ENCODE measurements at places on chromosomes 12 and 14. TPM values are rescaled to one million over a fixed set of nuclear protein-coding genes. Genes with fewer than 3 reads are reported as not detected.

DNA sequence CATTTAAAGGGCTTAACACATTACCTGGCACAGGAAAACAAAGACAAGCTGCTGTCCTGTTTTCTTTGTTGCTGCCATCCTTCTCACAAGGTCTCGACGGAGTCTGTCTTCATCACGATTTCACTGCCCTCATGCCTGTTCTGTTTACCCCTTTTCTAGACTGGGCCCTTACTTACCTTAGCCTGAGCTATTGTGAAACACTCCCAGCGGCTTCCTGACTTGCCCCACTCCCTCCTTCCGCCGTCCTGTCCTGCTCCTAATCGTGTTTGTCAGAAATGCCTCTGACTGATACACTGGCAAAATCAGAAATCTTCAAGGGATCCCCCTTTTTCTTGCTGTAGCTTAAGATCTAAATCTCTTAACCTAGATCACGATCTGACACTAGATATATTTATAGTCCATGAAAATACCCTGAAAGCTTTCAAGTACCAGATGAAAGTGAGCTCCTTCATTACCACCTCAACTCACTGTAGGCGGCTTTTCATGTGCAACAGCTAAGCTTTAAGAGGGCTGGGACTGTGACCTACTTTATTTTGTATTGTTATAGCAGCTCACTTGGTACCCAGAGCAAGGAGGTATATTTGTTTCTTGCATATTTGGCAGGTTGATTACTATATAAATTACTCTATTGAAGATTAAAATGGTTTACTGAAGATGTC lies 32.1 kb downstream of the TECPR2 start:
- DNase-seq: peak; percentile 38

DNA sequence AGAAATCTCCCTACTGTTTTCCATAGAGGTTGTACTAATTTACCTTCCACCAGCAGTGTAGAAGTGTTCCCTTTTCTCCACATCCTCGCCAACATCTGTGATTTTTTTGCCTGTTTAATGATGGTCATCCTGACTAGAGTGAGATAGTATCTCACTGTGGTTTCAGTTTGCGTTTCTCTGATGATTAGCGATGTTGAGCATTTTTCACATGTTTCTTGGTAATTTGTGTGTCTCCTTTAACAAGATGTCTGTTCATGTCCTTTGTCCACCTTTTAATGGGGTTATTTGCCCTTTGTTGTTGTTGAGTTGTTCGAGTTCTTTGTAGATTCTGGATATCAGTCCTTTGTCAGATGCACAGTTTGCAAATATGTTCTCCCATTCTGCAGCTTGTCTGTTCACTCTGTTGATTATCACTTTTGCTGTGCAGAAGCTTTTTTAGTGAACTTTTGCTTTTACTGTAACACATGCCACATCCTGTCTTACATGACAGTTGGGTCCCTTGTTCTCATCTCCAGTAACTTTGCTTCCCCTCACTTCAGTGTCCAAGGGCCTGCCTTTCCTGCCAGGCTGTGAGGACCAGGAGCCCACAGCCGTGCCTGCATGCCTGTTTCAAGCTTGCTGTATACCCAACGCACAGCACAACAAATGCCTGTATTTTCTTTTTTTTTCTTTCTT lies 64.9 kb downstream of the SPRING1 start:
- DNase-seq: peak; percentile 63

- no peak for DNase-seq
These were observed 191.9 kb downstream of the RAD51B start for GRCh38 chr14:68011406-68012028.

DNA sequence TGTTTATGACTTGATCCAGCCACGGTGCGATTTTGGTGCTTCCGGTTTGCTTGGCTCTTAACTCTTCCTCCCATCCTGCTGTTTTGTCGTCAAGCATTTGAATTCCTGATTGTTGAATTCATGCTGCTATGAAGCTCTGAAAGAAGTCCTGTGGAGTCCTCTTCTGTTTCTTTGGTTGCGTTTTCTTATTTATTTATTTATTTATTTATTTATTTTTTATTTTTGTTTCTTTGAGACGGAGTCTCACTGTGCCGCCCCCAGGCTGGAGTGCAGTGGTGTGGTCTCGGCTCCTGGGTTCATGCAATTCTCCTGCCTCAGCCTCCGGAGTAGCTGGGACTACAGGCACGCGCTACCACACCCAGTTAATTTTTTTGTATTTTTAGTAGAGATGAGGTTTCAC lies 3.0 kb upstream of the MTA1 start:
- DNase-seq: no peak

DNA sequence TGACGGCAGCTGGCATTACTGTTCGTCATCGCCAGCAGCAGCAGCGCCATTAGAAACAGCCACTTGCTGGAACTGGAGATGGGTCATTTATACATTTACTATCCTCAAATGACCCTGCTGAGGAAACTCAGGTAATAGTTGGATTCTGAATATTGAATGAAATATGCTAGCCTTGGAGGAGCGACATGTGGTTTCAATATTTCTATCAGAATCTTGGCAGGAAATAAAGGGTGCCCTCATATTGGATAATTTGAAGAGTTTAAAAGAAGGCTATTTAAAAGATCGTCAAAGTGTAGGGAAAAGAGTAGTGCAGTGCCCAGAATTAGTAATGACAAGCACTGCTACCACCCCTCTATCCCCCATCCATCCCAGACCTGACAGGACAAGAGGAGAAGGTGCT lies 109.6 kb upstream of the CPM start:
- DNase-seq: no peak

GRCh38 chr14:75067212-75067611 lies 2.2 kb upstream of the ZC2HC1C start:
- no peak for DNase-seq

Gene NYNRIN
- total RNA-seq: 0.02 TPM

DNA sequence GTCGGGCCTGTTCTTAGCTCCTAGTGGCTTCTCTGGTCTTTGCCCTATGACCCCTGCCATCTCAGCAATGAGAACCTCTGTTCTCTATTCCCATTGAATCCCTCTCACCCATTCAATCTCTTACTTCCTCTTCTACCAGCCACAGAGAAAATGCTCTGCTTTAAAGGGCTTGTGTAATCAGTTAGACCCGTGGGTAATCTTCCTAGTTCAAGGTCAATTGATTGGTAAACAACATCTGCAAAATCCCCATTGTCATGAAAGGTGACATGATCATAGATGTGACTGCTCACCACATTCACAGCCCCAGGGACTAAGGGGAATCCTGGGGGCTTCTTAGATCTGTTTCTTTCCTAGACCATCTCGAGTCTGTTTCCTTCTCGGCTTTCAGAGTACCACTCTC lies 7.2 kb upstream of the CCDC197 start:
- no peak for DNase-seq

Gene CLEC6A
- not detected for total RNA-seq

DNA sequence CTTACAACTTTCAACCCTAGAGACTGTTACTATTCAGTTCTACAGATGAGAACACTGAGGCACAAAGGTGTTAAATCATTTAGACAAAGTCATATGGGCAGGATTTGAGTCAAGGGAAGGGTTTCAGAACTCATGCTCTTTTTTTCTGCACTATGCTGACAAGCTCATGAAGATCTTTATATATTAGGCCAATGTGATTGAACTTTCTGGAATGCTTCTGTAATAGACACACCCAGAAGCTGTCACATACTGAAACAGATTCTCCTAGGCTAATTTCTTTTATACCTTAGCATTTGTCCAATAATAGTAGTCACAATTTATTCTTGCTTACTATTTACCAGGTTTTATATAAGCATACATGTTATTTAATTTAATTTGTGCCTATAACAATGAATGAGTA lies 164.0 kb downstream of the ALG10B start:
- DNase-seq: no peak

Gene CCDC38
- total RNA-seq: not detected

DNA sequence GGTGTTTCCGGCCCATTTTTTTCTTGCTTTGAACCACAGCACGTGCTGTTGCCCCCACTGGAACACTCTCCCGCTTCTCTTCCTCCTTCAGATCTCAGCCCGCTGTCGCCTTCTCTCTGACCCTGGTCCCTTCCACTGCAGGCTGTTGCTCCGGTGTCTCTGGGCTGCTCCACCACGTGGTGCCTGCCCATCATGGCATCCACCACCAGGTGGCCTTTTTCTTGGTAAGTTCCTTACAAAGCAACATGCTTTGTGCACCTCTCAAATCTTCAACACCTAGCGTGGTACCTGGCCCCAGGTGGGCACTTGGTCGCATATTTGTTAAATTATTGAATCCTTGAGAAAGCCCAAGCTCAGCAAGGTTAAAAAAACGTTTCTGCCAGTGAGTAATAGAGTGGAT lies 19.1 kb downstream of the TUNAR start:
- peak; percentile 34 for DNase-seq

- no peak for DNase-seq
These were observed 797.4 kb upstream of the FBXO33 start for GRCh38 chr14:40229676-40230075.

DNA sequence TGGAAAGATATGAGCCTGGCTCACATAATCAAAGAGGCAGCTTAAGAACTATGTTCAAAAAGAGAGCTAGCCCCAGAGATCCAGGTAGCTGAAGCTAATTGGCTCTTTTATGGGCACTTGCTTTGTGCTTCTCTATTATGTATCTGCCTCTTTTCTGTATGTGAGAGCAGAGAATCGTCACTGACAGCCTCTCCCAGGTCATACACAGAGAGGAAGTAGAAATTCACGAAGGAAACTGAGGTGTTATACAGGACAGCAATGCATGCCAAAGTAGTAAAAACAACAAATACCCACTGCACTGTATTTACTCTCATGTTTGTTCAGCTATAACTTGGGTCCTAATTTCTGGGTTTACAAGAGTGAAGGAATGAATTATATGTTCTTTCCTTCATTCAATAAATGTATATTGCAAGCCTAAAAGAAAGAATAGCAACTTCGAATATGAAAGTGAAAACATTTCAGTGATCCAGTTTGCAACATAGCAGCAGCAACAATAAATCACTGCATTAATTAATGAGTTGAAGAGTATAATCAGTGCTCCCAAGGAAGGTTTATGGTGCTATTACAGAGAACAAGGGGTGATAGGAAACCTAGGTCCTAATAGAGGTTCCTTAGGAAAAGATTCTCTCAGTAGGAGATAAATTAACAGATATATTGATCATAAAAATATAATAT lies 47.1 kb upstream of the ATXN7L3B start:
- DNase-seq: no peak

Gene TMTC2
- total RNA-seq: 3.1 TPM

DNA sequence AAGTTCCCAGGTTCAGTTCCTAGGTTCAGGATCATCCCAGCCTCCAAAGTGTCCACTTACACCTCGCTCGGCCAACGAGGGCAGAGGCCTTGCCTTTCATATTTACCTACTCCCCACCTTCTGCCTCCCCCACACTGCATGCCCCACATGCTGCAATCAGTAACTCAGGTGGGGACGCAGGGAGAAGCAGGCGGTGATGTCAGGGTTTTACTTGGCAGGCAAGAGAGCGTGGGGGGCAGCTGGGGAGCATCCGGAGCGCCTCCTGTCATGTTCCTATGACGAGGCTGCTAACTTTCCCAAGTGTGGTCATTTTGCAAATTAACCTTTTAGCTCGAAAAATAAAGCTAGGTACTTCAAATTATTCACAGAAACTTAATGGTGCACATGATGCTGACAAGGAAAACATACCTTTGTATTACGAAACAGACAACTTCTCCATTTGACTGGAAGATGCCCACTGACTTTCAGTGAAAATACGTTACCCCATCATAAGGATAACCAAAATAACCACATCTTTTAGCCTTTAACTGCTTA lies 53.8 kb downstream of the SETD3 start:
- no peak for DNase-seq

GRCh38 chr12:42666671-42667243 lies 77.2 kb upstream of the PRICKLE1 start:
- DNase-seq: no peak

Gene REC8
- 19.3 TPM for total RNA-seq

Gene CCDC177
- total RNA-seq: not detected

Gene CLEC1B
- total RNA-seq: not detected

GRCh38 chr12:104175726-104176247 lies 37.8 kb upstream of the NFYB start:
- DNase-seq: no peak

GRCh38 chr12:28104316-28104715 lies 85.9 kb upstream of the CCDC91 start:
- no peak for DNase-seq

Gene TAS2R10
- not detected for total RNA-seq

DNA sequence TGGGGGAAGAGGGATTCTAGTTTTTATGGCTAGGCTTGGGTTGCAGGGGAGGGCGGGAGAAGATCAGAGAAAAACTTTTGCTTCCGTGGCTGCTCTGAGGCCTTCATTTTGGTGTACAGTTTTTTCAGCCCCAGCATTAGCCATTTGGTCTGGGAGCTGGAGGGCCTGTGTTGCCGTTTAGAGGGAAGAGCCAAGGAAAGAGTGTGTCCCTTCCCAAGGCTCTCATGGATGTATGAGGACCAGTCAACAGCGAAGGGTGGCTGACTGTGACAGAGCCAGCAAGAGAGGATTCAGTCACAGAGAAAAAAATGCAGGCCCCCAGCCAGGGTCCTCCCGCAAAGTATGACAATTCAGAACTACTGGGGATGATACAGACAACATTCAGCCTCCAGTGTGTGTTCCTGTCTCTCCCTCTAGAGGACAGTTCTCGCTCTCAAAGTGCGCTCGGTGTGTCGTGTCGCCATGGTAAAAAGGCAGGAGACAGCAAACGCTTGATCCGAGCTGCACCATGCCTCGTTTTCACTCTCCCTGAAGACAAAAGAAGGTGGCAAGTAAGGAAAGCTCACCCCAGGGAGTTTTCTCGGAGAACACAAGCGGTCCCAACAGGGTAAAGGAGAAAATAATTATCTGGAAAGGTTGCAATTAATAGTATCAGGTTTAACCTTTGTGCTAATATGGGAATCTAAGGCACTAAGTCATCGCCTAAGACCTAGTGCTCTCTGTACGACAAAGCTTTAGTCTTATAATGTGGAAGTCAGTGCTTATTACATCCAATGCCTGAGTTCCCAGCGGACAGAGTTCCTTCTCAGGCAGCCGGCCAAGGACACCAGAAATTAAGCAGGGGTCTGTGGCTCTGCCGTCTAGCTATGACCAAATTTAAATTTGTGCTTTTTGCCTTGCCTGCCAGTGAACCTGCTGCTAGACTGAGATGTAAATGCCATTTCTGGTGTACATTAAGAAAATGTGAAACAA lies 157.3 kb upstream of the PLXNC1 start:
- no peak for DNase-seq

DNA sequence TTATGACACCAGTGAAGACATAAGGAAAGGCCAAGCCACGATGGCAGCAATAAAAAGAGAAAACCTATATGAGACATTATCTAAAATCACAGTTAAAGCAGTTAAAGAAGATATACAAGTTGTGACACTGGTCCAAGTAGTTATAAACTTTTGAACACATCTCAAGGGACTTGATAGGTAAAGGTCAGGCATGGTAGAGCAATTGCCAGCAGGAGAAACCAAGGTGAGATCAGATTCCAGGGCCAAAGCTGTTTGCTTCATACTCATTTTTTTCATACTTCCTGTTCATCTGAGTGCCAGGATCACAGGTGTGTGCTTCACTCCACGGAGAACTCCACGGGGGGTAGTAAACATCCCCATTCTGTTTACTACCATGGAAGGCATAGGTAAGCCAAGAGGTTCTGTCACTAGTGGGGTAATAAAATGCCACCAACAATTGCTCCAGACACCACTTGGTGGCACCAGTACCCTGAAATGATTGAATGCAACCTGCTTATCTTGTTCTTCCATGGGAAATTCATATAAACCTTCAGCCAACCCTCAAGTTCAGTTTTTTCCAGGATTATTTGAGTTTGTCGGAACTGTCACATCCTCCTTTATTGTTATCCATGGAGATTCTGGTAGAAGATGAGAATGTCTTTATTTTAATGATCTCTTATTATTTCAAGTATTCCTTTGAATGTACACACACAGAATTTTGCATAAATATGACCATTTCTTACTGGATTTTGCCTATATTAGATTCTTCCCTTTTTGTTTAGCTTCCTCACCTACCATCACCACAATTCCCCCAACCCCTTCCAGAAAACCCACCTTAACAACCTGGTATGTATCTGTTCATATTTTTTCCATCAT lies 59.2 kb upstream of the TSPAN8 start:
- DNase-seq: peak; percentile 20

Data from activated naive CD4-positive, alpha-beta T cell treated with anti-CD3 and anti-CD28 coated beads for 36 hours (primary cell).